Activated naive CD8-positive, alpha-beta T cell treated with anti-CD3 and anti-CD28 coated beads, Interleukin-2, amount 10 ng/mL, durations not matched to agents 7 days and 5 days (primary cell): ENCODE measurements at places on chromosomes 6 and 20. TPM values are rescaled to one million over a fixed set of nuclear protein-coding genes. Genes with fewer than 3 reads are reported as not detected.

Gene CLPSL1
- not detected for total RNA-seq

DNA sequence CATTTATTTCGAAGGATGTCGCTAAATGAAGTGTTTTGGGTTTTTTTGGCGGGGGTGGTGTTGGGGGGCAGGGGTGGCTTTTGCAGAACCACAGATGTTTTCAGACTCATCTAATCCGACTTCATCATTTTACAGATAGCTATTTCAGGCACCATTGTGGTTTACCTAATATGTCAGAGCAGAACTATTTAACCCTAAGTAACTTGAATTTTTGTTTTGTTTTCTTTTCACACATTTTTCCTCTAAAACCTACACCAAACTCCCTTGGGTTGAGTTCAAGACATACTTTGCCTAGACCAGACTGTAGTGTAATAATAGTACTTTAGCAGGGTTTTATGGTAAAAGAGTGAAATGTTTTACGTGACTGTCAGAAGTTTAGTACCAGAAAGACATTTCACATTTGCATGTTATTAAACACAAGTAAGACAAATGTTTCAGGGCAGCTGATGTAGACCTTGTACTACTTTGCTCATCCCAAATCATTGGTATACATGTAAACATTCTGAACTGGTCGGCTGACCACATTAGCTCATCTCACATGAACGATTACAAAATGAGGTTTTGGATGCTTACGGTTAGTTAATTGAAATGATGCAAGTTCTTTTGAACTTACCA, 37.7 kb downstream of the MAP3K4 start:
- DNase-seq = no peak

- no peak for DNase-seq
These were observed 733.6 kb upstream of the MAN1A1 start for GRCh38 chr6:120083186-120083585.

Gene CABLES2
- total RNA-seq = 12.1 TPM

GRCh38 chr6:135269481-135269891, 88.4 kb downstream of the MYB start:
- no peak for DNase-seq

DNA sequence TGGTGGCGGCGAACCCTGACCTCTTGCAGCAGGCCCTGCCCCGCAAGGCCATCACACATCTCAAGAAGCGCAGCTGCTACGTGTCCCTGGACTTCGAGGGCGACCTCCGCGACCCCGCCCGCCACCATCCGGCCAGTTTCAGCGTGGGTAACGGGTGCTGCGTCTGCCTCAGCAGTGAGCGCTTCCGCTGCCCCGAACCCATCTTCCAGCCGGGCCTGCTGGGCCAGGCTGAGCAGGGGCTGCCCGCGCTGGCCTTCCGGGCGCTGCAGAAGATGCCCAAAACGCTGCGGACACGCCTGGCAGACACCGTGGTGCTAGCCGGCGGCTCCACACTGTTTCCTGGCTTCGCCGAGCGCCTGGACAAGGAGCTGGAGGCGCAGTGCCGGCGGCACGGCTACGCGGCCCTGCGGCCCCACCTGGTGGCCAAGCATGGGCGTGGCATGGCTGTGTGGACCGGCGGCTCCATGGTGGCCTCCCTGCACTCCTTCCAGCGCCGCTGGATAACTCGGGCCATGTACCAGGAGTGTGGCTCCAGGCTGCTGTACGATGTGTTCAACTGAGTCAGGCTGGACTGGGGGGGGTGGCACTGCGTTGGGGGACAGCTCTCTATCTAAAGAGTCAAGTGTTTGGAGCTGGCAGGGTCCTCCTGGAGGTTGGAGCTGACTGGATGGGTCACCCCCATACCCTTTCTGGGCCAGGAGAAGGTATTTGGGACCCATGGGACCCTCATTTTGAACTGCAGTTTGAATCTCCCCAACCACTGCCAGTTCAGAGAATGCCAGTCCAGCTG, 1.1 kb downstream of the ACTL10 start:
- DNase-seq = peak; percentile 89

Gene TSHZ2
- 0.54 TPM for total RNA-seq

Gene OR12D3
- total RNA-seq = not detected

- DNase-seq = no peak
These were observed 133.9 kb downstream of the AGPAT4 start for GRCh38 chr6:161139766-161140553.

Gene PKIB
- 1.3 TPM for total RNA-seq

Gene DDX43
- 1.3 TPM for total RNA-seq

DNA sequence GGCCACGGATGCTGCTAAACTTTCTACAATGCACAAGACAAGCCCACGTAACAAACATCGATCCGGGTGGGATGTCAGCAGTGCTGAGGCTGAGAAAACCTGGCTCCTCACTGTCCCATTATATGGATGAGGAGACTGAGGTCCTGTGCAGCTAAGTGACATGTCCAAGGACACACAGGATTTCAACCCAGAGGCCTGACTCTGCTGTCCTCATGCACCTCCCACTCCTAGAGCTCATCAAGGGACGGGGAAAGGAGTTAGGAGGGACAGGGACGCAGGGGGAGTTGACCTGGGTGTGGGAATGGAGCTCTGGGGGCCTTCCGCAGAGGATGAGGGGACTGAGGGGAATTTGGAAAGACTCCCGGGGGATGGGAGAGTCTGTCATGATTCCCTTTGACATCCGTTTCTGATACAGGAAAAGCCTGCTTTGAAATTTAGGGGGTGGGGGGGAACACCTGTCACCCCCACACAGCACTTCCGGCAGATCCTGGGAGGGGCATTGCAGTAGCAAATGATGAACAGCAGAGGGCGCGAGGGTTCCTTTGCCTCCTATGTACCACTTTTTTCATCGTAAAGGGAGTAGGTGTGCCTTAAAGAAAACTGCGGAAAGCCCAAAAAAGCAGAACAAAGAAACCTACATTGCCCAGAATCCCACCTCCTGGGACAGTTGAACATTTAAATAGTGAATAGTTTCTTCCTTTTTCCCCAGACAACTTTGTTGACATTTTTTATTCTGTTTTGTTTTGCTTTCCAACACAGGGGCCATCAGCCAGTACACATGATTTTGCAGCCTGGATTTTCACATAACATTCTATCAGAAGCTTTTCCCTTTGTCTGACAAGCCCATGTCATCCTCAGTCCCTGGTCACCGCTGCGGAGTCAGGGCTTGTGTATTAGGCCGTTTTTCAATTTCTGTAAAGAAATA, 48.6 kb downstream of the SLC2A10 start:
- peak; percentile 57 for DNase-seq

DNA sequence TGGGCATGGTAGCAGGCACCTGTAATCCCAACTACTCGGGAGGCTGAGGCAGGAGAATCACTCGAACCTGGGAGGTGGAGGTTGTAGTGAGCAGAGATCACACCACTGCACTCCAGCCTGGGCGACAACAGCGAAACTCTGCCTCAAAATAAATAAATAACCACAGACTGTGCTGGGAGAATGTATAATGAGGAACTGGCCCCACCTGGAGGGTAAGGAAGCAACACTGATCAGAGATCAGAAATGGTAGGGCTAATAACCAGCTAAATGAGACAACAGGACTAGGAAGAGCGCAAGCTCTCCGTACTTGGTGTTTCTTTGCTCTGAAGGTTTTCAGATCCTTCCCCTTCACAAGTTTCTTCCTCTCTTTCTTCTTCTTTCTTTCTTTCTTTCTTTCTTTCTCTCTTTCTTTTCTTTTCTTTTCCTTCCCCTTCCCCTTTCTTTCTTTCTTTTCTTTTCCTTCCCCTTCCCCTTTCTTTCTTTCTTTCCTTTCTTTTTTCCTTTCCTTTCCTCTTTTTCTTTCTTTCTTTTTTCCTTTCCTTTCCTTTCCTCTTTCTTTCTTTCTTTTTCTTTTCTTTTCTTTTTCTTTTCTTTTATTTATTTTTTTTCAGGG, 14.6 kb downstream of the CCM2L start:
- no peak for DNase-seq

DNA sequence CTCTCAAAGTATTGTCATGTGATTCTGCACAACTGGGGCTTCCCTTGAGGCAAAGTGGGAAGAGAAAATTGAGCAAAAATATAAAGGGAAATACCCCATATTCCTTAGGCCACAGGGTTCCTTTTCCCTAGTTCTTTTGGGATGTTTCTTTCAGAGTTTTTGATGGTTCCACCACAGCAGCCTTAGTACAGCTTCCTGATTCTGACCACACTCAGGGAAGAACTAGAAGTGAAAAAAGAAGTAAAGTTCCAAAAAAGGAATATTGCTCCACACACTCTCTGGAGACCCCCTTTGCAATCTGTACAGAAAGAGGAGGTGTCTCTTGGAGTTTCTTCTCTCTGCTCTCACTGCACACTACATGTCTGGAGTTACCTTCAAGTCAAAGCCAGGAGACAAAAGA, 27.9 kb upstream of the HLA-DQA2 start:
- DNase-seq = no peak

DNA sequence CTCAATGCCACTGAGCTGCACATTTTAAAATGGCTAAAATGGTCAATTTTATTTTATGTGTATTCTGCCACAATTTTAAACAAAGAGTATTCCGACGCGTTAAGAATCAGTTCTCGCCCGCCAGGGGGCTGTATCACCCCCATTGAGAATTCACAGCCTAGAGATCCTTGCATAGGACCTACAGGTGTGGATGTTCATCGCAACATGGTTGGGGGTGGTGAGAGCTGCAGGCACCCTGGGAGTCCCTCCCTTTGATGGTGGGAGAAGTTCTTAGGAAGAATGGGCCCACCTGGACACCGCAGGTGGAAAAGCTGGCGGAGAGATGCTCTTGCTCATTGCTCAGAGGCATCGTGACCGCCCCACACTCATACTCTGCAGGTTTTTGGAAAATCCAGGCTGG, 63.5 kb downstream of the SLC2A10 start:
- no peak for DNase-seq

- no peak for DNase-seq
These were observed 52.2 kb upstream of the FAM83C start for GRCh38 chr20:35344354-35344837.

Gene IL17F
- not detected for total RNA-seq

GRCh38 chr6:16932920-16933319, 168.9 kb upstream of the STMND1 start:
- DNase-seq = no peak

DNA sequence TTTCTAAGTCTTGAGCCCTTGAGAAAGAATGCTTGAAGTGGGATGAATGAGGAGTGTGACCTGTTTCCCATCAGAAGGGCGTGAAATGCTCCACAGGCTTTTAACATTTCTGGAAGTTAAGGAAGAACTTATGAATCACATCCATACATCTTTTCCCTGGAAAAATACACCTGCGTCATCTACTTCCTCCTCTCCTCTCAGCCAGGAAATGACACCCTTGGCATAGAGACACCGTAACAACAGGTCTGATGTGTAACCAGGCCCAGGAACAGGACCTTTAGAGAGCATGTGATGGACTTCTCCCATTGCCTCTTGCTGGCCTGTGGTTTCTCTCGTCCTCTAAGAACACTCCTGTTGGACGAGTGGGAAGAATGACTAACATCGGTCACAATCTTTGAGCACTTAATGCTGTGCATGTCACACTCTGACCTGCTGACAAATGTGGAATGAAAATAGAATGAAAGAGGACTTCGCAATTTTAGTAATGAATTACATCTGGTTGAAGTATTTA, 28.5 kb upstream of the CITED2 start:
- no peak for DNase-seq

- no peak for DNase-seq
These were observed 105.4 kb downstream of the PDE10A start for GRCh38 chr6:165557674-165558073.

GRCh38 chr6:67854098-67854497, 781.0 kb upstream of the ADGRB3 start:
- DNase-seq = no peak

DNA sequence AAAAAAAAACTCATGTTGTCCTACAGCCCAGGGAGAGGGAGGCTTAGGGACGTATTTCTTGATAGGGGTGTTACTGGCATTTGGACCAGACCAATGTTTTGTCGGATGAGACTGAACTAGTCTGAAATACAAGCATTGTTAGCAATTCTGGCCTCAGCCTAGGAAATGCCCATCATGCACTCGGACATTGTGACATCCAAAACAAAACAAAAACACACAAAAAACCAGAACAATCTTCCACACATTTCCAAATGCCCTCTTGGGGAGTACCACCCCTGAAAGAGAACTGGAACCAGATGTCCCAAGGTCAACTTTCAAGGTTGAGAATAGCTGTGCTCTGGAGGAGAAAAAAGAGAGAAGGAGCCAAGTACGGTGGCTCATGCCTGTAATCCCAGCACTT, 299.1 kb upstream of the JARID2 start:
- no peak for DNase-seq

DNA sequence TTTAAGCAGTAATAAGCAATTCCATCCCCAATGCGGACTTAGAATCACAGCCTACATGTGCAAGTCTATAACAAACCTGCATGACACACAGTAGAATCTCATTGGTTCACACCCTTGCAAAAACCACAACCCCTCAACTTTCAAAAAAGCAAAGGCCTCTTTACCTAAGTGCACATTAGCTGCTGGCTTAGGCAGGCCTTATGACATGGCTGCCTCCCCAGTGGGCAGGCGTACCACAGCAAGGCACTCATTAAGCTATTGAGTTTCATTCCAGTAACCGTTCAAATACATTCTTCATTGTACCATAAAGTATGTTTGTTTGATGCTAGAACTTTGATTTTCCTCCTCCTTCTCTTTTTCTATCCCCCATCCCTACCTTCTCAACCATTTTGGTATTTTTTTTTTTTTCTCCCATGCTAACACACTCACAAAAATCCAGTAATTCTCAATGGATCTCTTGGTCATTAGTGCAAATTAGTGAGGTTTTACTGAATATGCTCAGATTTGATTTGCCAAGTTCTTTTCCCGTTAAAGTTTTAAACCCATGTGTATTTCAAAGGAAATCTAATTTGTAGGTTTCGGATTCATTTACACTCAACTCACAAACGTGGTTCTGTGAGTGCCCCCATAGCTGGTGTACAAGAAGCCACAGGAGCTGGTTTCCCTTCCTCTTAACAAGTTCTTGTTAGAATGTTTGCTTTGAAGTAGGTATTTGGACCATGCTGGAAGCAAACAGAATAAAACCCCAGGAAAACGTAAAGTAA, 460.4 kb upstream of the RUNX2 start:
- DNase-seq = no peak

Gene SLC17A2
- not detected for total RNA-seq

DNA sequence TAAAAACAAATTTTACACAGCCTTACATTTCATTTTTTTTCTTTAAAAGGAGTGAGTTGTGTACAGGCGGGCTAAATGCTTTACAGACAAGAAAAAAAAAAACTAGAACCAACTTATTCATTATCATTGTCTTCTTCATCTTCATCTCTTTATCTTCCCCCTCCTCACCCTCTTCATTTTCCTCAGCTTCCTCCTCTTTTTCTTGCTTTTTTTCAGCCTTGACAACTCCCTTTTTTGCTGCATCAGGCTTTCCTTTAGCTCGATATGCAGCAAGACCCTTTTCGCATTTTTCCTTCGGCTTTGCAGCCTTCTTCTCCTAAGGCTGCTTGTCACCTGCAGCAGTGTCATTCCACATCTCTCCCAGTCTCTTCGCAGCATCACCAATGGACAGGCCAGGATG, 86.9 kb upstream of the GCM1 start:
- DNase-seq = no peak

Gene CNBD2
- total RNA-seq = 5.7 TPM

- DNase-seq = no peak
These were observed 94.1 kb downstream of the HIVEP2 start for GRCh38 chr6:142850679-142851423.

Gene PBOV1
- total RNA-seq = not detected
